ENCODE measurements at places on chromosomes 1 and 21. TPM values are rescaled to one million over a fixed set of nuclear protein-coding genes. Genes with fewer than 3 reads are reported as not detected.

FLG gene
- total RNA-seq, result 1.7 TPM

DNA sequence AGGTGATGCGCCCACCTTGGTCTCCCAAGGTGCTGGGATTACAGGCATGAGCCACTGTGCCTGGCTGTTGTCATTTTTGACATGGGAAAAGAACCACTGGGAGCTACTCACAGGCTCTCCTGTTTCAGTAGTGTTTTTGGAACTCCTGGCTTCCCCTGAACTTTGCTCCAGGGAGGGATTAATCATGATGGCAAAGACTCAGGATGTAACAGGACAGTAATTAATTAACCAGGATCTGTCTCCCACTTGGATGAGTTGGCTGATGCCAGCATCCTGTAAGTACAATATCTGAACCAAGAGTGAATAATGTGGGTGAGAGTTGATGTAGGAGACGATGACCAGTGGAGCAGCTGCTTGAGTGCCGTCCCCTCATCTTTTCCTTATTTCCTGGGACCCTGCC lies 4.9 kb downstream of the SFT2D2 start:
- peak; percentile 91 for DNase-seq

- no peak for DNase-seq
Observed at GRCh38 chr1:200112290-200112689, 84.8 kb downstream of the NR5A2 start.

DNA sequence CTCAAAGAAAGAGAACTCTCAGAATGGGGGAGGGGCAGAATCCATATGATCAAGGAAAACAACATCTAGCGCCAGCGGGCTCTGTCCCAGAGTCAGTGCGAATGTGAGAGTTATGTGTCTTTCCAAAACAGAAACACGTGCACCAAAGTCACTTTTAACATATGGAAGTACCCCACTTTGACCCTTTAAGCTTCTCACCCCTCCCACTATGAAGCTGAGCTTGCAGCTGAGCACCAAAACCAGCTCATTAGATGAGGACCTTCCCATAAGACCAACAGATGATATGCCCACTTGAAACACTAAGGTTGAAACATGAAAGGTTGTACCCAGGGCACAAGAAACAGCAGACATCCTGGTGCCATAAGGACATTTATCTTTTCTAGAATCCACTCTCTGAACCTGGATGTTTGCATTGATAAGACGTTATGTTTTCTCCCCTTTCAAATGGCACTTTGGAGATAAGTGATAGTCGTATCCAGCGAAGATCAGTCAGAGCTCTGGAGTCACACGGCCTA lies 171.0 kb downstream of the TGFBR3 start:
- DNase-seq, result no peak

DNA sequence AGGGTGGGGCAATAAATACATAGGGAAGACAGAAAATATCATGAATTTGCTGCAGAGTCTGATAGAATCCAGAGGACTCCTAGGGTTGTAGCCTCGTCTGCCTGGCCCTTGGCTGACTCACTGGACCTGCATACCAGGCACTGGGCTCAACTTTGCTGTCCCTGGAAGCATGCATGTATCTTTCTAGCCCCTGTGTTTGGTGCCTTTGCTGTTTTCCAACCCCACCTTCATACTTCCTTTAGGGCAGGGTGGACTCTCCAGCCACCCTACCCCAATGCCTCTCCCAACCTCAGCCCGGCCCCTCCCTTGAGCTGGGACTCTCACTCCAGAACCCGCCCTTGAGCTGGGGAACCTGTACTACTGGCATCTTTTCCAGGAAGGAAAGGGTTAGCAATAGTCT lies 1.2 kb downstream of the RAB25 start:
- DNase-seq, result no peak

- DNase-seq, result no peak
Observed at GRCh38 chr1:22949822-22950331, 22.8 kb downstream of the LACTBL1 start.

- DNase-seq, result no peak
Observed at GRCh38 chr1:12479311-12479710, 138.7 kb downstream of the DHRS3 start.

DNA sequence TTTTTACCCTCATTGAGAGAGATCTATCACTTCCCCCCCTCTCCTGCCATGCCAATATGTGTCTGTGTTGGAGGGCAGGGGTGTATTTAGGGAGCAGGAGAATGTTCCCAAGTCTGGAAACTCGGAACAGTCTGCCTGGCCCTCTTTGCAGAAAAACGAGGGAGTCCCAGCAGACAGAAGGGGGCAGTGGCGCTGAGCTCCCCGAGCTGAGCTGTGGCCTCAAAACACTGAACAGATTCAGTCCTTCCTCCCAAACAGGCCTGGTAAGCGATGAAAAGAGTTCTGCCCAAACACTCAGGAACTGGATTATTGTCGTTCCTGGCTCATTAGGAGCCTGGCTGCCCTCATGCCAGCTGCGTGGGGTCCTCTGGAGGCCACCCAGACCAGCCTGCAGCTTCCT lies 981 bp downstream of the CLDN14 start:
- no peak for DNase-seq

GRCh38 chr1:87497380-87498203 lies 168.9 kb downstream of the LMO4 start:
- DNase-seq, result no peak

DNA sequence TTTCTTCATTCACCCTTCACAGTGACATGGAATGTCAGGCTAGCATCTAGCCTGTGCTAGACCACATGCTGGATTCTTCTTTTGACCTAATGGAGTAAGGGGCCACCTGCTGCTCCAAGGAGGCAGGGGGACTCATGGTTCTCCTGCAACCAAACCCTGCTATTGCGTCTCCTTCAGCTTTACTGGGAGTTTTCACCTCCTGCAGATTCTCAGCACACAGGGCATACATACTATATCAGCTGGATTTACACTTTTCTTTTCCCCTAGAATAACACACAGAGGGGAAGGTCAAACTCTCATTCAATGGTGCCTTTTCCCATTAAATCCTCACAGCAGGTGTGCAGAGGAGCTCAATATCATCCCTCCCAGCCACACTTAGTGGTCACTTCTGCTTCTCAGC lies 16.6 kb upstream of the AK5 start:
- DNase-seq, result no peak
